C1 segment of cervical spinal cord (tissue), 14 donors: ENCODE measurements at places on chromosomes 3 and 15.

GRCh38 chr15:74389241-74390048 is 22.0 kb upstream of the CYP11A1 start:
- no peak for DNase-seq

DNA sequence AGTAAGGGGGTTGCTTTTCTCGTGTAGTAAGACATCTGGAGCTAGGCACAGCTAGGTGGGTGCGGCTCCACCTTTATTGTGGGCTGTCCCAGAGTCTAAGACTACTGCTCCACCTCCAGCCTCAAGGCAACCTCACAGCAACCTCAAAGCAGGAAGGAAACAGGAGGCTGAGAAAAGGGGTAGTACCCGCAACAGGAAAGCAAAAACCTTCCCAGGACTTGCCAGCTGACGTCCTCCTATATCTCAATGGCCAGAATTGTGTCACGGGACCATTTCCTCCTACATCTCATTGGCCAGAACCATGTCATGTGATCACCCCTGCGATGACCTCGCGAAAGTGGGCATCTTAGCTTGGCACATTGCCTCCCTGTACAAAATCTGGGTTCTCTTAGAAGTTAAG is 4.3 kb upstream of the GPR160 start:
- DNase-seq: no peak

DNA sequence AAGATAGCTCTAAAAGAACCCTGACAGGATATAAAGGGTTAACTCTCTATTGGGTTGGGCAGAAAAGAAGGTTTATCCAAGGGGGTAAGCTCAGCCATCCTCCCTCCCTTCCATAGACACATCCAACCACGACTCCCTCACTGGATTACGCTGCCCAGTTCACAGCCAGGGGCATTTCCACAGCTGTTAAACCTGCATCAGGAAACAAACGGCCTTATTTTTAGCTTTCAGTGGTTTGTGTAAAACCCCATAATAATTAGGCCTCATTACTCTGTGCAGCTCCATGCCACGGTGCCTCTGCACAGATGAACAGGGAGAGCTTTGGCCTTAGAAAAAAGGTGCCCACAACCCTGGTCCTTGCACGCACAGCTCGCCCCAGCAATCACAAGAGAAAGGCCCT is 110.6 kb downstream of the GABRB3 start:
- no peak for DNase-seq

- no peak for DNase-seq
These were observed 27.6 kb downstream of the ZNF592 start for GRCh38 chr15:84775867-84776449.

GRCh38 chr3:62659660-62660059 is 215.6 kb downstream of the CADPS start:
- DNase-seq: no peak

DNA sequence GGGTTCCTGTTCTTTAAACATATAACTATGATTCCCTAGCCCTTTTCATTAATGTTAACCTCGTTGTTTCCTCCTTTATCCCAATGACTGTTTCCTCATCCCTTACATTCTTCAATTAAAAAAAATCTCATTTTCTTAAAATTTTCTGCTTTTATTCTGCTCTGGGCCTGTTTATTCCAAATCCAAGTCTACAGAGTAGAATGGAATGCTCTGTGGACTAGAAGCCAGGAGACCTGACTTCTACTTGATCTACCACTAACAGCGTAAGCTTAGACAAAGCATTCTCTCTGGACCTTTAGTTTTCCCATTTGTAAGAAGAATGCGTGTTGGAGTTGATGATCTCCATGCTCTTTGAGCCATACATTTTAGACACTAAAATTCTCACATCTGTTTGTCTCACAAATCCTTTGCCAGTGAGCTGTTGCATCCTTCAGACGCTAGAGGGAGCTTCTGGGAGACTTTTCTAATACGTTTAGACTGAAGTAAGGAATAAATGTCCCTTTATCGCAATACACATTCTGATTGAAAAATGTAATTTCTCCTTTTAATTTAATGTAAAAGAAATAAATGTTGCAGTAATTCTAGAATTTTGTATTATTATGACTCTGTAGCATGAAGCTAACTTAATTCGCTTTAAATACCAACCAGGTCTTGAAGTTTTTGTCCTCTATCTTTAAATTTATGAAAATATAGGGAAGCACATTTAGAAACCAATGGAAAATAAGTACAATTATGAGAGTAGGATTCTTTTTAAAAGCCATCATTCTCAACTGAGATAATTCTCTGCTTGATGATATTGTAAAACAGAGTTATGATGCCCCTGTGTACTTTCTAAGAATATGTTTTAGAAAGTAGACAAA is 21.7 kb upstream of the GMNC start:
- DNase-seq: no peak

DNA sequence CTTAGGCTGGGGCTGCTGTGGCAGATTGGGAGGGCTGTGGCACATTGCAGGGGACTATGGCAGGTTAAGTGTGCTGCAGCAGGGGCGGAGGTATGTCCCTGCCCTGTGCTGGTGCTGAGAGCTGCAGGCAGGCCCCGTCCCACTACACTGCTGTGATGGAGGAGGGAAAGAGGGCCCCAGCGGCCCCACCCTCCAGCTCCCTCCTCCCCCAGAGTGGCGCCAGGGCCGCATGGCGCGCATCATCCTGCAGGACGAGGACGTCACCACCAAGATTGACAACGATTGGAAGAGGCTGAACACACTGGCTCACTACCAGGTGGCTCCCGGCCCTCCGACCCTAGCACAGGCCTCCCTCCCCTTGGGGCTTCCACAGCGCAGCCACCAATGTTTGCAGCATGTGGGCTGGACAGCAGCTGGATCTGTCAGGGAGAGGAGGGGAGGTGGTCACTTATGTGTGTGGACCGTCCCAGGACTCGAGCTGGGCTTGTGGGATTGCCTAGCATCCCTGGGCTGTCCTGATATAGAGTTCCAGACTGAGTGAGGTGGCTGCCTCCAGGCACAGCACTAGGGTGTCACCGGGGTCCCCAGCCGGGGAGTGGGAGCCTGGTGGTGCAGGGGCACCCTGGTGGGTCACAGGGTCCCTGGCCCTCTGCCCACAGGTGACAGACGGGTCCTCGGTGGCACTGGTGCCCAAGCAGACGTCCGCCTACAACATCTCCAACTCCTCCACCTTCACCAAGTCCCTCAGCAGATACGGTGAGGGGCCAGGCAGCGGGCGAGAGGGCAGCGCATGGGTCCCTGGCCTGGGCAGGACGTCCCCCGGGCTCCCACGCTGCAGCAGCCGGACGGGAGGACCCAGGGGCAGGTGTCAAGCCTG is 46.1 kb downstream of the PLXNA1 start:
- DNase-seq: no peak

DNA sequence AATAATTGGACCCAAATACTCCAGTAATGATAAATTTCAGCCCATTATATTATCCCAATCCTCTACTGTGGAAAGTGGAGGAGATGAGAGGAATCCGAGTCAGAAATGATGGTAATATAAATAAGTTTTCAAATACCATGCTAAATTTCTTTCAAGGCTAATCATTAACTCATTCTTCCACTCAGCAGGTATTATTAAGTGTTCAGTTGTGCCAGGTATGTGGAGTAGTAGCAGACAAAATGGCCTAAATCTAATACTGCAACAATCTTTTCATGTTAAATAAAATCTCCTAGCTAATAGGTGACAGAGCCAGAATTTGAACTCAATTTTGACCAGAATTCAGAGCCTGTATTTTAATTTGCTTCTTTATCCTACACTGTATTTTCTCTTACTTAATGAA is 538.6 kb upstream of the ROBO2 start:
- no peak for DNase-seq

DNA sequence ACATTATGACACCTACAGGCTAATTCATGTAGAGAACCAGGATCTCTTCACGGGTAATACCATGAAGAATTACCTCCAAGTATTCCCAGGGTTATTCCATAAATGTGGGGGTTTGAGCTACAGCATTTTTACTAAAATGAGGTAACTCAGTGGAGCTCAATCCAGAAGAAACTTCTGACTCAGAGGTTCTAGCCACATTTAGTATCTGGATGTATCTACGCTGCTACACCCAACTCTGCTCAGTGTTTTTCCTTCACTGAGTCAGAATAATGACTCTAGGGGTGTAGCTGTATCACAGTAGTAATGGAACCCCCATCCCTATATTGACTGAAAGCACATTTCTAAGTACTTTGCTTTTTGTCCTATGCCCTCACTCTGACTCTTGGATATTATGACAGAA is 52.4 kb downstream of the COPS2 start:
- no peak for DNase-seq

DNA sequence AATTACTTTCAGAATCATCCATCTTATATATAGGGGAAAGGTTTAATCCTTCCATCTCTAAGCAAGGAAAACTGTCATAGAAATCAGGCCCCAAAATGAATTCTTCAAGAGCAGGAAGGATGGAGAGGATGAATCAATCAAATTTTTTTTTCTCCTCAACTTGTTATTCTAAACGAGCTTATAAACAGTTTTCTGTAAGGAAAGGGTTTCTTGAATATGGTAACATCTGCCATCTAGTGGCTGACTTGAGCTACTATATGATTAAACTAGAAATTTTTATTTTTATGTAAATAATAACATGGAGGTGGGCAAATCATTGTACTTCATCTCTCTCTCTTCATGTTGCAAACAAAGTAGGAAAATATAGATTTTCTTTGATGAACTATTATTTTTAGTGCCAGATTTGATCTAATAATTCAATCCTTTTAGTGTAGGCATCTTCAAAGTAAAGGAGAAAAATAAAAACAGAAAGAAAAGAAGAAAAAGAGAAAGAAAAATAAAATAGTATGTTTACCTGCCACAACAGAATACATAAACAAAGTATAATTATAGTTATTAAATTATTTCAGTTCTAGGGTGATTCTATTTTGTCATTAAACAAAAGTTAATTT is 146.6 kb downstream of the SERPINI1 start:
- no peak for DNase-seq

- no peak for DNase-seq
These were observed 51.8 kb downstream of the SLC12A8 start for GRCh38 chr3:125160606-125161371.

- DNase-seq: no peak
These were observed 119.9 kb downstream of the FAM43A start for GRCh38 chr3:194805546-194805945.

GRCh38 chr3:79651536-79652065 is 116.2 kb downstream of the ROBO1 start:
- no peak for DNase-seq

DNA sequence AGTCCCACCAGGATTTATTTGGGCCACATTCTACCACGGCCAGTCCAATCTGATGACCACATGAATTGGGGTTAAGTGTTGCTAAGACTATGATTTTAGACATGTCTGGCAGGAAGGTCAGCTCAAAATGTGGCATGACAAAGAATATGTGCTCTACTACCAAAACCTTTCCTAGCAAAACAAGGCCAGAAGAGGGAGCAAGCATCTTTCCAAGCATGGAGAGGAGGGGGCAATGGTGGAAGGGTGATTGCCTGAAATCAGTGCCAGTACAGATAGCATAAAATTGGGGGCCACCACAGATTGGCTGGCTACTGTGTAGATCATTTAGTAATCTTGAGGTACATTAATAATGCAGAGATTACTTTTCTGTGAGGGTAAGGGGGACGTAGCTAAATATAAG is 43.2 kb downstream of the TMEM39A start:
- DNase-seq: no peak

GRCh38 chr15:75723847-75724660 is 11.4 kb upstream of the CSPG4 start:
- no peak for DNase-seq
